ENCODE measurements at places on chromosomes 3 and 15.

DNA sequence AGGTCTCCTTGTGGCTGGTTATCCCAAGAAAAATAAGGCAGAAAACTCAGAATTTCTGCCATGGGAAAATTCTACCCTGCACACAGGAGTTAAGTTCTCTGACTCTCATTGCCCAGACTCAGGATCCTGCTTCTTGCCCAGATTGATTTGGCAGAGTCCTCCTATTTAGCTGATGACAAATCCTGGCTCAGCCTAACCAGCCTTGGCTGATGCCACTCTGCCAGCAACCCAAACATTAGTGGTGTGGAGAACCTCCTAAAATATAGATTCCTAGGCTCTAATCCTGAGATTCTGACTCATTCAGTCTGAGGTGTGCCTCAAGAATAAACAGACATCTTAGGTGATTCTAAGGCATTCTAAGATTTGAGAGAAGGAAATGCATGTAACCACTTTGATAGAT is 60.5 kb upstream of the ACTC1 start:
- no peak for DNase-seq

GRCh38 chr3:10999221-11000107 is 6.9 kb downstream of the SLC6A1 start:
- no peak for DNase-seq

- DNase-seq: no peak
Measured at GRCh38 chr3:33926998-33927605, 128.7 kb downstream of the PDCD6IP start.

- DNase-seq: no peak
Measured at GRCh38 chr3:66555214-66555844, 54.5 kb upstream of the LRIG1 start.

- DNase-seq: no peak
Measured at GRCh38 chr3:99114565-99115291, 213.2 kb upstream of the DCBLD2 start.

DNA sequence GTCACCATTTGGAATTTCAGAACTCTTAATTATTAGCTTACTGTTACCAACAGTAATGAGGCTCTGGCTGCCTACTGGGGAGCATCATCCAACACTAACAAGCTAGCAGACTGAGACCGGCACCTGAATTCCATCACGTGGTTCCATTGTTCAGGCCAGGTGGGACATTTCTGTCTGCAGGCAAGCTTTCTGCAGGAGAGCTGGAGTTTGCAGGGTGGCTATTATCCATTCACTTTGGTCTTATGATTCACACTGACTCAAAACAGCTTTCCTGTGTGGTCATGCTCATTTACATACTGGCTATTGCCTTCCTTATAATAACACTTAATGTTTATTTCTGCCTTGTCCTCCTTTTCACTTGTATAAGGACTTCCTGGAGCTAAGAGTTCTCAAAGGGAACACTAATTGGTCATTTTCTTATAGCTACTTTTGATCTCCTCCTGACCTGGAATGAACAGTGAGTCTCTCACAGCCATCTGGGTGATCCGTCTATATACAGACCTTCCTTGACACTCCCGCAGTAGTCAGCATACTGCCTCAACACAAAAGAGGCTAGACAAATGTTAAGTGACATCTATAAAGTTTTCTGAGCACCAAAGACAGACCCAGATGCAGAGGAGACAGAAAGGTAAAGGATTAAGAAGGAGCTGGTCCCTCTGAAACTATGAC is 695.4 kb downstream of the FHIT start:
- no peak for DNase-seq

- DNase-seq: peak; percentile 50
Measured at GRCh38 chr15:63600001-63600615, 2.9 kb downstream of the FBXL22 start.

DNA sequence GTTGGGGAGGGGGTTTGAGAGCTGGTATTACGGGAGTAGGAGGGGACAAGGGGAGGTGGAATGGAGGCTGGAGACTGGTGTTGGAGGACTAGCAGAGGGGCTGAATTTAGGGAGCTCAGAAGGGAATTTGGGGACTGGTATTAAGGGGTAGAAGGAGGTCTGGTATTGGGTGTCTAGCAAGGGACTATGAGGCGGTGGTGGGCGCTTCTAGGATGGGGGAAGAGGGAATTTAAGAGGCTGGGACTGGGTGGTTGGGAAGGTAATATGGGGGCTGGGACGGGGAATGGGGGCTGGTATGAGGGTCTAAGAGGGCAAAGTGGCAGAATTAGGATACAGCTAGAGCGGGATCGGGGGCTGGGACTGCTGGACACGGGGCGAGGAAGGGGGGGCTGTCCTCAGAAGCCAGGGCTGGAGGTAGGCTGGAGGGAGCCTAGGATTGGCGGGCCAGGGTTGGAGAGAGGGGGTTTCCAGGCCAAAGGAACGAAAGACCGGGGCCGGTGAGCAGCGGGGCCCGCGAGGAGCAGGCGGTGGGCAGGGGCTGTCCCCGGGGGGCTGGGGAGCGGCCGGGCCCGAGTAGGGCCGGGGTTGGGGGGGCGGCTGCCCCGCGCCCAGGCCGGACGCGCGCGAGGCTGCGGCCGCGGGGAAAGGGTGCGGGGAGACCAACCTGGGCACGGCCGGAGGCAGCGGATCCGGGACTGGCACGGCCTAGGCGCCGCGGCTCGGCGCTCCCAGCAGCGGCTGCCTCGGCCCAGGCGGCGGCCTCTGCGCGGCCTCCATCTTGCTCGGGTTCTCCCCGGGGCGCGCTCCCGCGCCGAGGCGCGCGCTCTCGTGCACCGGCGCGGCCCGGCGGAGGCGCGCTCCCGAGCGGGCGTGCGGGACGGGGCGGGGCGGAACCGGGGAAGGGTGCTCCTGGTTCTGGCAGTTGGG is at the start of gene LHFPL4:
TSS of gene LHFPL4 (minus strand) at position 802 of the 927 bp plus-strand sequence. CDS start 1,143 bp downstream, outside the sequence.
- DNase-seq: peak; percentile 38

- DNase-seq: no peak
Measured at GRCh38 chr3:188242436-188243123, 88.6 kb downstream of the LPP start.

- no peak for DNase-seq
Measured at GRCh38 chr3:9226326-9226725, 23.1 kb downstream of the SRGAP3 start.

DNA sequence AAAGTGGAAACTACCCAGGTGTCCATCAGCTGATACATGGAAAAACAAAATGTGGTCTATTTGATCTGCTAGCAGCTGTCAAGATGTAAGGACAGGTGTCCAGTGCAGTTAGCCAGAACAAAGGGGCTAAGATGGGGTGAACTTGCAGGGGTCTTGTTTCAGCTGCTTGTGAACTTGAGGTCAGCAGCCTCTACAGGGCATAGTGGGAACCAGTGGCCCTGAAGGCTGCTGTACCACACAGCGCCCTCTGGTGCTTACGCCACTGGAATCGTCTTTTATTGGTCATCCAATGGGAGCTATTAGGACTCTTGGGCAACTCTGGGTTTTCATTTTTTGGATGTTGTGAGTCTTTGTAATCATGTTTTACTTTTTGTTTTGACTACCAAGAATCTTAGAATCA is 62.2 kb upstream of the CTSH start:
- peak; percentile 82 for DNase-seq

DNA sequence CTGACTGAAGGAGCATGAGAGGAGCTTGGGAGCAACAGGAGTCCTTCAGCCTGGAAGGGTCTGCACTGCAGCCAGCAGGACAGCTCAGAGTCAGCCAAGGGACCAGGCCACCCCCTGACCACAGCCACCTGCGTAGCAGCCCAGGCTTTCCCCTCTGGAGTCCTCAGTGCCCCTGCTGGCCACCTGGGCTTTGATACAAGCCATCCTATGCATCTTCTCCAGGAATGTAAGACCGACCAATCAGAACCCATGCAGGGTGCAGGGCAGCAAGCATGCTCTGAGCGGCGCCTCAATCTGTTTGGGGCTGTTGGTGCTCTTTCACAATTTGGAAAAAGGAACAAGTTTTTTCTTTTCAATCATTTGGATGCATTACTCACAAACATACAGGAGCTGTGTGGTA is 52.0 kb downstream of the DZIP1L start:
- no peak for DNase-seq

DNA sequence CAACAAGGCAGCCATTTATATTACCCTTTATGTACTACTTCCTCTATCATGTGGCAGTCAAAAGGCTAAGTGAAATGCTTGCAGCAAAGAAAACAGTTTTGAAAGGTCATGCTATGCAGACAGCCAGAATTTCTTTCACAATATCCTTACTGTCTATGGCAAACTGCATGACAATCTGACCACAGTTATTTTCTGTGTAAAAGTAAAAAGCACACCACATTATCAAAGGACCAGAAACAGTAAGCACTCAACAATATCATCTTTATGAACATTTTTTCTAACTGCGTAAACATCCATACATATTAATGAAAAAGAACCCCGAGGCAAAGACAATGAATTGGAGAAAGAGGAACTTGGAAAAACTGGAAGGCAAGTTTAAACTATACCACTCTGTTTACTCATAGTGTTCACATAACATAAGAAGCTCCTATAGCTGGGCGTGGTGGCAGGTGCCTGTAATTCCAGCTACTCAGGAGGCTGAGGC is 47.9 kb downstream of the PIK3CB start:
- no peak for DNase-seq

GRCh38 chr3:193330555-193331204 is 47.9 kb downstream of the ATP13A5 start:
- no peak for DNase-seq

DNA sequence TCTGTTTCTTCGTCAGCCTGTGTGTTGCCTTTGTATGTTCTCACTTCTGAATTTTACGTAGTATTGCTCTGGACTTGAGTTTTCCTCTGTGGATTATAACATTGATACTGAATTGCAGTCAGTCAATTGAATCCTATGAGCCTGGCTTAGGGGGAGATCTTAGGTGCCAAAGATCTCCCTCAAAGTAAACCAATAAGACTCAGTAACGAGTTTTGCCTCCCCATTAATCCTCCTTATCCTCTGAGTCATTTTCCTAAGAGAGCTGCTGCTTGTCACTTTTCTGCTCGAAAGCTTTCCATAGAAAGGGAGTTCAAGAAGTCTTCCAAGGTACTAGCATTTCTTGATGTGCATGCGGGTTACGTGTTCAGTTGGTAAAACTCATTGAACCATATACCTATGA is 126.4 kb downstream of the CHDH start:
- DNase-seq: no peak

GRCh38 chr15:98778263-98778959 is 130.1 kb downstream of the IGF1R start:
- no peak for DNase-seq

DNA sequence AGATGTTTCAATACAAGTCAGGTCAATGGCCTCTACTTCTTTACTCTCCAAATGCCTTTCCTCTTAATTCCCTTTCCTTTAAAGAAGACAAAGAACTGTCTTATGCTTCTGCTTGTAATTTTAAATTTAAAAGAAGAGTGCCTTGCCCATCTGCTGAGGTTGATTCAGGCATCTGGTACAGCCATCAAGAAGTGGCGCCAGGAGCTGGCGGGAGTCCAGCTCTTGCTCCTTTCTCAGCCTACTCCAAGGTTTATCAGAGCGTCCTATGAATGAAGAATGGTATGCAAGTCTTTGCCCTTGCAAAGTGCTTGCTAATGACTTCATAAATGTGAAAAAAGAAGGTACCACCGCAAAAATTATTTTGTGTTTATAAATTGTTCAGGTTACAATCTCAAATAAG is 294.6 kb upstream of the TGFBR2 start:
- no peak for DNase-seq

- DNase-seq: peak; percentile 25
Measured at GRCh38 chr3:134357914-134358811, 16.1 kb downstream of the AMOTL2 start.

- DNase-seq: no peak
Measured at GRCh38 chr3:177195242-177195991, 1.9 kb downstream of the TBL1XR1 start.

GRCh38 chr3:27239951-27240350 is 129.2 kb downstream of the NEK10 start:
- no peak for DNase-seq

GRCh38 chr3:187293516-187294430 is 2.2 kb upstream of the MASP1 start:
- no peak for DNase-seq

DNA sequence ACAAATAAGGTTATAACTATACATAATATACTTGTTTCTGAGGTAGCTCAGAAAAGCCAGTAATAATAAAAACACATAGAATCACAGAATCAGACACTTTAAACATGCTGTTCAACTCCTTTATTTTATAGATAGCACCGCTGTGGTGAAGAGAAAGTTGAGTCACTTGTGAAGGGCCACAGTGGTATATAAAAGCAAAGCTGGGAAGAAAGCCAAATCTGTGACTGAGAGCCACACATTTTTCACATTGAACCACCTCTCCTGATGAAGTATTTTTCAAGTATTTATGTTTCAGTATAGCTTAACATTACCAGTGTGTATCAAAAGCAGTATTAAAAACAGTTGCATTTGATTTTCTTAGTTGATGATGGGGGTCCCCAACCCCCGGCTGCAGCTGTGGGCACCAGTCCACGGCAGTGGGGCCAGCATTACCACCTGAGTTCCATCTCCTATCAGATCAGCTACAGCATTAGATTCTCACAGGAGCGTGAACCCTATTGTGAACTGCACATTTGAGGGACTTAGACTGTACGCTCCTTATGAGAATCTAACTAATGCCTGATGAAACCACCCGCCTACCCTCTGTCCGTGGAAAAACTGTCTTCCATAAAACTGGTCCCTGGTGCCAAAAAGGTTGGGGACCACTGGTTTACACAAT is 46.2 kb downstream of the TBL1XR1 start:
- DNase-seq: no peak

DNA sequence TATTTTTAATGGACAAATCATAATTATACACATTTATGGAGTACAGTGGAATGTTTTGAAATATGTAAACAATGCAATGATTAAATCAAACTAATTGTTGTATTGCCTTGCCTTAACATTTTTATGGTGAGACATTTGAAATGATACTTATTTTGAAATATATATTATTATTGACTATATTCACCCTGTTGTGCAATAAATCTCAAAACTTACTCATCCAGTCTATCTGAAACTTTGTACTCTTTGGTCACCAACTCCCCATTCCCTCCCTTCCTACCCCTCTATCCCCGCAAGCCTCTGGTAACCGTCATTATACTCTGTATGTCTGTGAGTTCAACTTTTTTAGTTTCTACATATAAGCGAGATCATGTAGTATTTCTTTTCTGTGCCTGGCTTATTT is 74.7 kb upstream of the GOLGA6B start:
- DNase-seq: no peak

- DNase-seq: no peak
Measured at GRCh38 chr3:197809356-197810020, 18.4 kb downstream of the LRCH3 start.

- DNase-seq: no peak
Measured at GRCh38 chr15:38080651-38081275, 146.3 kb downstream of the TMCO5A start.

DNA sequence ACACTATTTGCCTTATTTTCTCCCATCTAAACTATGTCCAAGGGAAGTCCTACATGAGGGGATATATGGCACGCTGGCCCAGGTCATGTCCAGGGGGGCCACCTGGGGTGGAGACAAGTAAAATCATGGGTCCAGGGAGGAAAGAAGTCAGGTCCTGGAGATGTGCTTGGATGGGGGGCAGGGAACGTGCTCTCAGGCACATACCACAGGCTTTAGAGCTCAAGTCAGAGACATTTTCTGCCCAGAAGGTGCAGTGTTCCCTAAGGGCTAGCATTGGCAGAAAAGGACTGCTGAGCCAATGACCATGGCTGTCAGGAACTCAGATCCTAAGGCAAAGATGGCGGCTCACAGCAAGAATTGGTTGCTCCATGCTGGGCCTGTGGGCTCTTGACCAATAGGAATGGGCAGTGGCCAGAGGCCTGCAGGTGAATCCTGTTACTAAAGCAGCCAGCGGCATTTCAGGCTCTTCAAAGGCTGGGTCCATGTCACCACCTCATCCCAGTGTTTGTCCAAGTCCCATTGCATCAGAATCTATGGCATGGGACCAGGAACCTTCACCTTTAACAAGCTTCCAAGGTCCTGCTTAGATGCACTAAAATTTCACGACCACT is 175.0 kb downstream of the RPLP1 start:
- DNase-seq: no peak

Data from glutamatergic neuron (in vitro differentiated cells).